ENCODE measurements at places on chromosomes 5 and 9. TPM values are rescaled to one million over a fixed set of nuclear protein-coding genes. Genes with fewer than 3 reads are reported as not detected.

Gene PCDHB5
- 4.1 TPM for total RNA-seq

Gene GARIN3
- not detected for total RNA-seq

Gene PCDHB3
- 2.0 TPM for total RNA-seq

Gene MVB12B
- 25.5 TPM for total RNA-seq

Gene OR1J2
- not detected for total RNA-seq

Gene PLAC8L1
- total RNA-seq, result 0.87 TPM

Gene TUSC1
- 22.1 TPM for total RNA-seq

- no peak for DNase-seq
These were observed 46.1 kb downstream of the SLC25A46 start for GRCh38 chr5:110784901-110785300.

DNA sequence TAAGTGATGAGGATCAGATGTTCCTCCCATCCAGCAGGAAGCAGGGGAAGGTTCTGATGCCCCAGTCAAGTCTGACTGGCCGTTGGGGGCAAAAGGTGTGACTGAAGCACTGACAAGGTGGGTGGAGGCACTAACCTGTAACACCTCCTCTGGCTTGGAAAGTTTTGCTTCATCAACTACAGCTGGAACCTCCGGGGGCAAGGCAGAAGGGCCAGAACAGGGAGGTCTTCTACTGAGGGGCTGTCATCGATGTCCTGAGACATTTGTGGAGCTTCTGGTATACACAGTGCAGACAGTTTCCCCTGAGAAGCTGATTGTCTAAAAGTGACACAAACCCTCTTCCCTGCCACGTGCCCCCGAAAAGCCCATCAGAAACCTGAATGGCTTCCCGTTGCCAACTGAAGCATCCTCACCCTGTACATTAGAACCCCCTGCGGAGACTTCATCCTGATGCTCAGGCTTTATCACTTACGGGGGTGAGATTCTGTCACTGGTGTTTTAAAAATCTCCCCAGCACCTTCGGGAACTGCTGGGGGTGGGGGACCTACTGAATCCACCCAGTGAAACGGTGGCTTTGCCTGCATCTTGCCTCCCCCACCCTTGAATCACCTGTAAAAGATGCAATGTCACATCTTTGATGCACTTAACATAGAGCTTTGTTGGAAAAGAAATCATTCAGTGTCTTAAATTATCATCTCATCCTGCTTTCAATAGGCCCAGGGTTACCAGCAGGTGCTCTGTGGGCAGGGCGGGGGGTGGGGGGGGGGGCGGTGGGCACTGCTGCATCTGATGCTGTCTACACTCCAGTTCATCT lies 24.6 kb downstream of the TRAF1 start:
- no peak for DNase-seq

DNA sequence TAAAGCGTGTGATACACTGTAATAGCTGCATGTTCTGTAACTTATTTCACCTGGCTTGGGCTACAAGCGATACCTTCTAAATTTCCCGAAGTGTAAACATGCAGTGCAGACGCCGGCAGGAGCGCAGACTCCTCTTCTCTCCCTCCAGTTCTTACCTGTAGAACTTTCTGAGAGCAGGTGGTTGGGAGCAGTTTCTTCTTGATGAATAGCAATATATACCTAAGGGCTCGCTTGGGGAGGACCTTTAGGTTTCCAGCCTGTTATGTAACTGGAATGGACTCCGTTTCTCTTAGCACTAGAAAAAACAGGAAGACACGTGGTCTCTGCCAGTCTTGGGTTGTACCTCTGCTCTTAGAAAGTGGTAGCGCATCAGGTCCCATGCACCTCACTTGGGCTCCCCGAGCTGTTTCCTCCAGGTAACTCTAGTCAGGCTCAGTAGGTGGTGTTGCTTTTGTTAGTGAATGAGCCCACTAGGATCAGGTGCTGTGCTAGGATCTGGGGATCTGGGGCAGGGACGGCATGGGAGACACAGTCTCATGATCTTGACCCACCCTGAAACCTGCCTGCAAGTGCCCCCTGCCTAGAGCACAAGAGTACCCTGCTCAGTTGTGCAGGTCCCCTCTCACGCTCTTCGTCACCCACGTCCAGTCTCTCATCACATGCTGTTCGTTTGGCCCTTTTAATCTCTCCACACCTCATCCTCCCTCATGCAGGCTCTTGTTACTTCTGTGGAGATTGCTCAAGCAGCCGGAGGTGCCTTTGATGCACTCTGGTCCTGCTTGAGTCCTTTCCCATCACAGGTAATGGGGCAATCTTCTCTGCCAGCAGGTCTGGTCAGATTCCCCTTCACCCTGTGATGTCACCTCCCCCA lies 2.8 kb downstream of the TENT4A start:
- no peak for DNase-seq

- no peak for DNase-seq
These were observed 12.3 kb upstream of the STING1 start for GRCh38 chr5:139494832-139495231.

DNA sequence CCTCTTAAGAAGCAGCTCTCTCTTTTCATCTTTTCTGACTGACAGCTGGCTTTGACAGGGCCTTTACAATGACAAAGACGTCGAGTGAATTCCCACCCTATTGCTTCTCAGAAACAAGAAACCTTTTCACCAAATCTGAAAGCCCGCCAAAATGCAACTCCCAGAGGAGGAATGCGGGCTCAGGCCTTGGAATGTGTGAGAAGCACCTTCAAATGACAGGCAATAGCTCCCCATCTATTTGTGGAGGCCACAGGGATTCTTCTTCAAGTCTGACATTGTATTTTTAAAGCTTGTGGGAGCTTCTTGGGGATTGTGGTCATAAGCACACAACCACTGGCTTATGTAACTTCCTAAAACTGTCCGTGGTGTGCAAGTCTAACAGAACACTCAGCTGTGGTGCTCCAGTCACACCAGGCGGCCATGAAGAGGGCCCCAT lies 72.7 kb downstream of the DPYSL3 start:
- no peak for DNase-seq

DNA sequence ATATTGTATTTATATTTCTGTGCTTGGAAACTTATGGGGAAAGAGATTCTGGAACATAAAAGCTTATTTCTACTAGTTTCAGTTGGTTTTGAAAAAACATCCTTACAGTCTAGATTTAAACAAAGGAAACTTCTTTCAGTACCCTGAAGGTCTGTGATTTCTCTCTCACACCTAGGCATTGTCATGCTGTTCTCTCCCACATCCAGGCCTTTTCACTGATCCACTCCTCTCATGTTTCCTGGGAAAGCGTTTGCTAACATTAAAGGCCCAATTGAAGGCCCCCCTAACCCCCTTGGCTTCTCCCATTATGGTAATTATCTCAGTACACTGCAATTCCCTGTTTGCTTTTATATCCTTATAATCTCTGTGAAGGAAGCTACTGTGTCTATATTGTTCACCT lies 856 bp upstream of the PCDHGA3 start:
- no peak for DNase-seq
